ENCODE measurements at places on chromosomes 3 and 15. TPM values are rescaled to one million over a fixed set of nuclear protein-coding genes. Genes with fewer than 3 reads are reported as not detected.

The EAF1 gene
- total RNA-seq, result 17.1 TPM

The IL17RC gene
- 30.2 TPM for total RNA-seq

GRCh38 chr3:60555686-60556354 is 695.4 kb downstream of the FHIT start:
- H3K27me3 ChIP-seq, result no peaks in the 10 kb centered on the region
- DNase-seq, result no peak
- peaks cover 5% of the 10 kb centered on the region for H3K4me1 ChIP-seq
- no peak overlapping the region for H3K27ac ChIP-seq
- H3K4me3 ChIP-seq, result no peak overlapping the region

- no peak for DNase-seq
- no peak overlapping the region for H3K27ac ChIP-seq
Measured at GRCh38 chr3:26838026-26838425, 215.5 kb downstream of the LRRC3B start.

DNA sequence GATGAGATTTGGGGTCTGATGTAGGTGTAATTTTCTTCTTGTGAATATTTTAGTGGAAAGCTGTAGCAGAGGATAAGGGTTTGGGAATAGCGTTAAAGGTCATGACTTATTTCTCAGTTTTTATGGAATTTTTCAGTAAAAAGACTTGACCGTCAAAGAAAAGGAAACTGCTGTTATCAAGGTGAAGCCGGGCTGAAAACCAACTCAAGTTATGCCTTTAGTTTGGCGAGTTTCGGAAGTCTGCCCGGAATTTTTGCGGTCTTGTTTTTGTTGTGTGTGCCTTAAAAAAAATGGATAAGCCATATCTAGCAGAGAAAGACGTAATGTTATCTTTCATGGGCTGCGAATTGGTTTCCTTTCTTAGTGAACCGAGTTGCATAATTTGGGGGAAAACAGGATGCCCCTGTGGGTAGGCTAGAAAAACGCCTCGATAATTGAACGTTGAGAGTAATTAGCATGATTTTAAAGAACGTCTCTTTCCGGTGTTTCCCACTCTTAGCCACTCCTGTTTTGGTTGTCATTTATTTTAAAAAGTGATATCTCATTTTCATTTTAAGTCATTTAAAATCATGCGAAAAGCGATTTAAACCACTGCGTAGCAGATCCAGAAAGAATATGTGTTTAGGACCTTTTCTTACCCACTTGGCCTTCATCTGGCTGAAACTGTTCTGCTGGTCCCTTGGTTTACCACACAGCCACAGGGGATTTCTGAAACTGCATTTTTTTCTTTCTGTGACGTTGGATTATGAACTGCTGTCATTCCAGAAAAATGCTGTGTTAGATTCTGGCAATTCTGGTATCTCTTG is 1.1 kb downstream of the NFKBIZ start:
- peak overlapping the region; percentile 97 for H3K27ac ChIP-seq
- peak overlapping the region; percentile 90 for H3K4me3 ChIP-seq
- peaks cover 41% of the 10 kb centered on the region for H3K4me1 ChIP-seq
- no peaks in the 10 kb centered on the region for H3K27me3 ChIP-seq
- DNase-seq, result no peak
- H3K36me3 ChIP-seq, result peaks cover 40% of the 10 kb centered on the region

GRCh38 chr15:31298707-31299172 is 27.9 kb upstream of the KLF13 start:
- H3K36me3 ChIP-seq, result no peaks in the 10 kb centered on the region
- H3K4me3 ChIP-seq, result no peak overlapping the region
- no peak overlapping the region for H3K27ac ChIP-seq
- DNase-seq, result no peak

- no peak overlapping the region for H3K4me3 ChIP-seq
- no peaks in the 10 kb centered on the region for H3K36me3 ChIP-seq
- H3K27ac ChIP-seq, result no peak overlapping the region
- peaks cover 29% of the 10 kb centered on the region for H3K4me1 ChIP-seq
Measured at GRCh38 chr15:85007137-85007536, 25.5 kb downstream of the PDE8A start.

- no peak overlapping the region for H3K27ac ChIP-seq
- no peak for DNase-seq
- H3K36me3 ChIP-seq, result no peaks in the 10 kb centered on the region
- H3K4me3 ChIP-seq, result no peak overlapping the region
Measured at GRCh38 chr15:86541540-86541939, 461.9 kb downstream of the AGBL1 start.

DNA sequence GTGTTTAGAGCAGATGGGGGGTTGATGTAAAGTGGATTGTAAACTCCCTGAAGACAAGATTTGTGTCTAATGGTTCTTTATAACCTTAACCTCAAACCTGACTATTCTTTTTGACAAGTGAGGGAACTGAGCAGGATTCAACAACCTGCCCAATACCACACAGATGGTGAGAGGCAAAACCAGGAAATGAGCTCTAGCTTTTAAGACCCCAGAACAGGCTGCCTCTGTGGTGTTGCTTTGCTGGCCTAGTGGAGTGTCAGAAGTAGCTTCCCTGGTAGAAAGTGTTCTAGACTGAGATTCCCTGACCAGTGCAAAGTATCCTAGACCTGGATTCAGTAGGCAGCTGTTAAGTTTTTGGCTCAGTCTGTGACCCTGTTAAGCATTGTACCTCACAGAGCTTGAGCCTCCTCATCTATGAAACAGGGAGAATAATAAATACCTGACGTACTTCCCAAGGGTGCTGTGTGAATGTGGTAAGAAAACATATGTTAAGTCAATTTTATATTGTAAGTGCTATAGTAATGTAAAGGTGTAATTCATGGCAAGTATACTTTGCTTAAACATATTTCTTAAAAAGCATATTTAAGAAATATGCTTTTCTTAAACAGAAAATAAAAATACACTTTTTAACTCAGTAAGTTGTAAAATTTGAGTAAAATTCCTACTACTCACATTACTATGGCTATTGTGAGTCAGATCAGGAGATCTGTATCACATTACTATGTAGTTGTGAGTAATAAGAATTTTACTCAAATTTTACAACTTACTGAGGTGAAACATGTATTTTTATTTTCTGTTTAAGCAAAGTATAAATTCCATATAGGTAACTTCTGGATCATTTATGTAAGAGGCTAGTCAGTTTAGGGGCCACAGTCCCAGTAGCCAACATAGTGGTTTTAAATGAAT is 8.8 kb downstream of the GPR87 start:
- H3K4me1 ChIP-seq, result peaks cover 35% of the 10 kb centered on the region
- DNase-seq, result no peak
- no peaks in the 10 kb centered on the region for H3K36me3 ChIP-seq
- H3K27me3 ChIP-seq, result no peaks in the 10 kb centered on the region

- H3K4me3 ChIP-seq, result no peak overlapping the region
- H3K27me3 ChIP-seq, result no peaks in the 10 kb centered on the region
- no peak for DNase-seq
- peaks cover 2% of the 10 kb centered on the region for H3K36me3 ChIP-seq
- peak overlapping the region; percentile 12 for H3K27ac ChIP-seq
Measured at GRCh38 chr3:169344465-169344864, 319.0 kb downstream of the MECOM start.

GRCh38 chr15:96415513-96416217 is 85.2 kb downstream of the NR2F2 start:
- no peak overlapping the region for H3K27ac ChIP-seq
- no peak for DNase-seq
- peaks cover 98% of the 10 kb centered on the region for H3K27me3 ChIP-seq
- peak overlapping the region; percentile 56 for H3K4me3 ChIP-seq
- H3K4me1 ChIP-seq, result peaks cover 15% of the 10 kb centered on the region
- no peaks in the 10 kb centered on the region for H3K36me3 ChIP-seq
